ENCODE measurements at places on chromosomes 6 and 20.

- DNase-seq = peak; percentile 39
Observed at GRCh38 chr20:3046677-3047462, 1.0 kb downstream of the MRPS26 start.

DNA sequence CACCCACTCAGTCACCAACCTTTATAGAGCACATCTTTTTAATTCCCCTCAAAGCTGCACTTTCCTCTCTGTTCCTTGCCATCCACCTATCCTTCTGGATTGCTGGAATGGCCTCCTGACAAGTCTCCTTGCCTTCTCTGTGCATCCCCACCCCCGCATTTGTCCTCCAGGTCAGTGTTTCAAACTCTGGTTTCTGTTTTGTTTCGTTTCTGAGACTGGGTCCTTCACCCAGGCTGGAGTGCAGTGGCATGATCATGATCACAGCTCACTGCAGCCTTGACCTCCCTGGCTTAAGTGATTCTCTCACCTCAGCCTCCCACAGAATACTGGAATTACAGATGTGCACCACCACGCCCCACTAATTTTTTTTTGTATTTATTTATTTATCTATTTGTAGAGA, 96.2 kb downstream of the PLCB1 start:
- DNase-seq = peak; percentile 31

GRCh38 chr20:50629670-50630045, 61.7 kb downstream of the RIPOR3 start:
- DNase-seq = no peak

DNA sequence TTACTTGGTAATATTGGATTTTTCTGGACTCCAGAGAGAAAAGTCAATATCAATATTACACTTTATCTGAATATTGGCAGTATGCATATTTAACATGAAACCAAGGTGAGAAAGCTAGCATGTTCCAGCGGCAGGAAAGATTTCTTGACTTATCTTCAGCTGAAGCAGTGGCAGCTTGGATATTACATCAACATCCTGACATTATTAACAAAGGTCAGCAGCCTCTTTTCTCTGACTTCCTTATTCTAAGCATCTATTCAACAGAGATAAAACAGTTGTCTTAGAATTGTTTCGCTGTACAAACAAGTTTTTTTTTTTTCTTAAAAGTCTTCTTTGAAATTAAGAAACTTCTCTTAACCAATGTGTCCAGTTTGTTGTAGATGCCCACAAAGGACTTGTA, 11.8 kb downstream of the DCBLD1 start:
- DNase-seq = no peak

DNA sequence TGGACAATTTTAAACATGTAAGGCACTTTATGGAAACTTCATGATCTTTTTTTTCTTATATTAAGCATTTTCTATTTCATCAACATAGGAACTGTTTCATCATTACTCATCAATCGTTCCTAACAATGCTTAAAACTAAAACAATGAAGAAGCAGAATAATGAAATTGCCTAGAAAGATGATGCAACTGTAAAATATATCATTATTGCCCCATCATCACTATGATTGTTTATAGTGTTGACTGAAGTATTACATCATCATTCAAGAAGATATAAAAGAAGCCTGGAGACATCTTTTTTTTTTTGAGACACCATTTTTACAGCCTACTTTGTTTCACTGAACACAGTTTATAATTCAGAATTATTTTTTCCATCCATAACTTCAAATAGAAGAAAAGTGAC, 147.2 kb downstream of the TRDN start:
- no peak for DNase-seq

- no peak for DNase-seq
Observed at GRCh38 chr6:107545763-107546162, 55.8 kb downstream of the SOBP start.

- DNase-seq = no peak
Observed at GRCh38 chr6:20771409-20771808, 237.2 kb downstream of the CDKAL1 start.

DNA sequence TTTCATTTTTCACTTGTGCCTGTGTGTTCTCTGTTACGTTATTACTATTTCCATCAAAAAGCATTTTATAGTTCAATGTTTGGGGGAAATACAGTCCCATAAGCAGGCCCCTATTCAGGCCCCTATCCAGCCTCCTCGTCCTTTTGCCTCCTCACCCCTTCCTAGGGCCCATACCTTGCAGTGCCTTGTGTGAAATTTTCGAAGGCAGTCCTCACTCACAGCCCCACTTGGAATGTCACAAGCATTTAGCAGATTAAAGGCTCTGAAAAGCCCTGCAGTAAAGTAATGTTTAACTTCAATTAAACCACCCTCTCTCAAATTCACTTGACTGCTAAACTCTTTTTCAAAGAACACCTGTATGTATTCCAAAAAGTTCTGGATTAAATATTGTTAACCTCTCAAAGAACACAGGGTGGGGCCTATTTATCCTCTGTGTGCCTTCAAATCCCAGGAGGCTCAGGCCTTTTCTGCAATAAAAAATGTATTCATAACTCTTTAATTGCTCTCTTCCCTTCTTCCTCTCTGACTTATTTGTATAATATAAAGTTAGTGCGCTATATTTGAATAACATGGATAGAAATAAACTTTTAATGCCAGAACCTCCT, 202.5 kb downstream of the FOXA2 start:
- DNase-seq = no peak

Measured in NCI-H2029 treated with DMSO at 0.1 percent for 48 hours (cell line).